Stimulated activated CD4-positive, alpha-beta T cell treated with anti-CD3 and anti-CD28 coated beads, Interleukin-1b, Interleukin-23, amount 100 ng/mL, for 4 hours (primary cell): ENCODE measurements at places on chromosomes 1 and 21.

DNA sequence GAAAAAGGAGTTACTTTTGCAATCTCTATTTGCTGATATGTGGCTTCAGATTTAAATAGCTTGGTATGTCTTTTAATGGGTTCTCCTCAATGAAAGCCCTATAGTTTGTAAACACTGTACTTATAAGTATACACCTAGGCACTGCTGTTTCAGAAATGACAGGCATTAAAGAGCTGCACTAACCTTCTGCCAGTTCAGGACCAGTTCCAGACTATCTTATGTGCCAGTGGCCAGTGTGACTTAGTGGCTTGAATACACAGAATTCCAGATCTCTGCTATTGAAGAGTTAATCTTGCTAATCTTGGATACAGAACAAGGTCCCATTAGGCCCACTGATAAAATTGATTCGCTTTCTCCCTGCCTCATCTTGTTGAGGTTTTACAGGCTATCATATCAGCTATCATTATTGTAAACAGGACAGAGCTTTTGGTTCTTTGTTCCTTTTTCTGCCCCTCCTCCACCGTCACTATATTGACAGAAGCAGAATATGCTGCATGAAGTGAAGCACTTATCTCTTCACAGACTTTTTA is 337.5 kb downstream of the LRRIQ3 start:
- no peak for DNase-seq

DNA sequence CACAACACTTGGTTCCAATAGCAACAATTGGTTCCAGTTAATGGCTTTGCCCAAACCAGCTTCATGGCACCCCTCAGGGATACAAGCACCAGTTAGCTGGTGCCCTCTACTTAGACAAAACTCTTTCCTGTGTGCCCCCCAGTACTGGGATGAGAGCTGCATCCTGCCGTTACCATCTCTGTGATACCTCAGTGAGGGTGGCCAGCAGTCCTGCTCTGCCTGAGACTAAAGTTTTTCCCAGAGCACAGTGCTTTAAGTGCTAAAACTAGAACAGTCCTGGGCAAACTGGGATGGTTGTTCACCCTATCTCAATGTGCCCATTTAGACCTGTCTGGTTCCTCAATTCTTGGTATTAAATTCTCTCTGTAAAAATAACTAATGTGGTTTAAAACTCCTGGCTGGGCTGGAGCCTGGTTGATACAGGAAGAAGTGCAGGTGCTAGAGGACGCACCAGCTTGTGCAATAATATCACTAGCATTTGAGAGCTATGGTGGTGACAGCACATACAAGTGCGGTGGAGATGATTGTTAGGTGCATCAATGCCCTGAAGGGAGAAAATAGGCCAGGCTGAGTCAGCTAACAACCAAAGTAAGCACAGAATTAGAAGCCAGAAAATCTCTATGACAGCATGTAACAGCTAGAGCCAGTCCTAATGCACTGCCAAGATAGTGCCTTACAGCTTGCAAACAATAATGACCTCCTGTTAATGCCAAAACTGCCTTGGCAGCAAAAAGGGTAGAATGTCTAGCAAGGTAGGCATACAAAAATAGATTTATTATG is 179.8 kb upstream of the GALNT2 start:
- no peak for DNase-seq

- no peak for DNase-seq
These were observed 111.8 kb upstream of the NBPF11 start for GRCh38 chr1:148263906-148264255.

- DNase-seq: no peak
These were observed 510 bp upstream of the UBIAD1 start for GRCh38 chr1:11272544-11272831.

DNA sequence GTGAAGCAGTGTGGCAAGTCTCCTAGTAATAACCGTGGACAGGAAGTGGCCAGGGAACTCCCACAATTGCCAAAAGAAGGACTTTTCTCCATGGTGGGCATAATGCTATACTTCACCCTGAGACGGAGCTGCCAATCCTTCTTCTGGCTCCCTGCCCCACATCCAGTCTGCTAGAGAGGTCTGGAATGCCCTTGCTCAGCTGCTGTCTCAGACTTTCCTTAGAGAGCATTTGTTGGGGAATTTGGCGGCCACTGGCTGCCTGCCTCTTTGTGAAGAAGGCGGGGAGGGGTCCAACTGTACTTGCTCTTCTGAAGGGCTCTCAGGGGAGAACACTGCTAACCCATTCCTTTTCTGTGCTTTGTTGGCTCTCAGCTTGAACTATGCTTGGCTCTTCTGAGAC is 123.7 kb upstream of the EDN2 start:
- no peak for DNase-seq

GRCh38 chr21:39788383-39788782 is 43.4 kb downstream of the IGSF5 start:
- no peak for DNase-seq

DNA sequence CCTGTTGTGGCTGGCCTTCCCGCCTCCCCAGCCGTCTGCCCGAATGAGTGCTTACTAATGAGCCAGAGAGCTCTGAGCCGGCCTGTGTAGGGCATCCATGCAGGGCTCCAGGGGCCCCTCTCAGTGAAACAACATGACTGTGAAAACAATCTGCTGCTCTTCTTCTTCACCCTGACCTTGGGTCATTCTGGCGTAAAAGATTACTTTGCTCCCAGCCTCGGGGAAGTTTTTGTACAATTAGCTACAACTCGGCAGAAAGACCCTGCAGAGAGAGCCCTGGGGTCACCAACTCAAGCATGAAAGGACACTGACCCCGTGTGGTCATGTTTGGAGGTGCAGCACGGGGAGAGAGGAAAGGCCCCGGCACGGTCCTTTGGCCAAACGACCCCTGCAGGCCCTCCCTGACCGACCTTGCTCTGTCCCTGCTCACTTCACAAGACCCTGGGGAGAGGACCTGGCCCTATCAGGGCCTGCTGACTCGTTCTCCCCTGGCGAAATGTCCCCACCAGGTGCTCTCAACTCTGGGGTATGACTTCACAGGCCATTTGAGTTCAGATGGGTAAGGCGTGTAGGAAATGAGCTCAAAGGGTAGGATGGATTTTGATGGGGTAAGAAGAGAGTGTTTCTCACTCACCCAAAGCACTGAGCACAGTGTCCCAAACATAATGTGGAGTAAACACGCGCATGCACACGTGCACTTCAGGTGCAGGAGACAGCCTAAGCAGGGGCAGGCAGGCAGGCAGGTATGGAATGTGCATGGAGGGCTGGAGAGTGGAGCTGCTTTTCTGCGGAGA is 22.9 kb upstream of the FAM20B start:
- peak; percentile 58 for DNase-seq
